ENCODE measurements at places on chromosomes 2 and 18. TPM values are rescaled to one million over a fixed set of nuclear protein-coding genes. Genes with fewer than 3 reads are reported as not detected.

NETO1 gene
- total RNA-seq: 15.9 TPM

ARHGAP25 gene
- 4.1 TPM for total RNA-seq

NT5C1B gene
- not detected for total RNA-seq

ST8SIA5 gene
- 0.52 TPM for total RNA-seq

RGPD4 gene
- total RNA-seq: not detected

WDR35 gene
- total RNA-seq: 15.4 TPM

SYT4 gene
- 1.3 TPM for total RNA-seq

ANKRD29 gene
- 2.9 TPM for total RNA-seq

DNA sequence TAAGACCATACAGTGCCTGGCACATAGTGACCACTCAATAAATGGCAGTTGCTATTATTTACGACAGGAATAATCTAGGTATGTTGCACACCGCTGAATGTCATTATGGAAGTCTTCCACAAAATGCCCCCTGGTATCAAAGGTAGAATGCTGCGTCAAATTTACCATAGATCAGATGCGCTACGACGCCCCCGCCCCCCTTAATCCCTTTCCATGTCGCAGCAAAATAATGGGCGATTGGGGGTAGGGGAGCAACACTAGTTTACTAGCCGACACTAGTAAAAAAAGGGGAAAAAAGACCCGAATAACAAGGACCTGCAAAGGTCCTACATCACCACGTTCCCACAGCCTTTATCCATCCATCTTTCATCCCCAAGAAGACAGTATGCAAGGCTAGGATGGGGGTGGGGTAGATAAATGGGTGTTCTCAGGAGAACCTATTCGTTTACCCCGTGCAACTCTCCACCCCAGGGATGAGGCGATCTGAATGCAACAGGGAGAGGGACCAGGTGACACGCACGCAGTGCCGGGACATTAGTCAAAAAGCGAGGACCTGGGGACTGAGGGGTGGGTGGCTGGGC lies 455 bp downstream of the PREPL start:
- DNase-seq: peak; percentile 4

GRCh38 chr18:9885170-9886004 lies at the start of gene TXNDC2:
TXNDC2 (plus strand) TSS chr18:9885973; CDS start chr18:9886681, 708 bp downstream.
- no peak for DNase-seq

DNA sequence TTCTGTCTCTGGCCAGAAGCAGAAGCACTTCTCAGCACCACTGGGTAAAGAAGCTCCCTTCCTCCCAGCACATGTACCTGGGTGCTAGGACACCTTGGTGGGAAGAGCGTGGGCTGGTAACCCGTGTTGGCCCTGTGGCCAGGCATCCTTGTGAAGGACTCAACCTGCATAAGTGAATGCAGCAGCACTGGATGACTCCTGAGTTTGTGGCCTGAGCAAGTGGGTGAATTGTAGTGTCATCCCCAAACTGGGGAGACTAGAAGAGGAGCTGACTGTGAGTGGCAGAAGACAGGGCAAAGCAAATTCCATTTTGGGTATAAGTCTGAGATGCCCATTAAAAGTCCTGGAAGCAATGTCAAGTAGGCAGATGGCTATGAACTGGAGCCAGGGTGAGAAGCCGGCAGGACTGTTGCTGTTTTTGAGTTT lies 63.4 kb downstream of the STAT1 start:
- DNase-seq: no peak

DNA sequence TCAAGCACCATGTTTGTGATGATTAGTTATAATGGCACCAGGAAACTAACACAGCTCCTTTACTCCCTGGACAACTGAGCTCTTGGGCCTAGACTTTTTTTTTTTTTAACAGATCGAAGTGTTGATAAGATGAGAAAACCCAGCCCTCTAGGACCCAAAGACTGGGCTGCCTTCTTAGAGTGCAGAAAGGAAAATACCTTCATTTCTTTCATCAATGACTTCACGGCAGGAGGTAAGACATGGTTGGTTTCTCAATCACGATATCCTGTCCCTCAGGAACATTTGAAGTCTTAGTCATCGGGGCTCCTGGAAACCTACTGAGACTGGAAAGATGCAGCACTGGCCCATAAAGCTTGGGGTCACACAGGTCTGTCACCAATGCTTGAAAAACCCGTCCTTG lies 84.7 kb downstream of the TNFRSF11A start:
- DNase-seq: no peak

GRCh38 chr2:105454801-105455485 lies 56.1 kb upstream of the FHL2 start:
- peak; percentile 65 for DNase-seq

- no peak for DNase-seq
Measured at GRCh38 chr2:191318037-191318728, 73.0 kb downstream of the MYO1B start.

- no peak for DNase-seq
Measured at GRCh38 chr2:218082586-218083351, 13.7 kb downstream of the RUFY4 start.

DNA sequence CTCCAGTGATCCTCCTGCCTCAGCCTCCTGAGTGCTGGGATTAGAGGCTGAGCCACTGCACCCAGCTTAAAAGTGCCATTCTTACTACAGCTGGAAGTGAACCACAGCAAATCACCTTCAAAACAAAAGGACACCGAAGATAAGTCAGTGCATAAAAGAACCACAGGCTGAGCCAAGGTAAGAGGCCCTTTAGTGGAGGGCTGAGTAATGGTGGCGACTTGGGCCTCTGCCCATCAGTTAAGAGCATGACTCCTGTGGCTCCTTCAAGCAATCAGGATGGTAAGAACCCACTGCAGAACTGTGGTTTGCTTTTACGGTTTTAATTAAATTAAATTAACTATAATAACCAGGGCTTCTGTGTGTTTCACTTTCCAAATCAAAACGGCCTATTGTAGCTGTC lies 75.1 kb downstream of the CTAGE1 start:
- no peak for DNase-seq

DNA sequence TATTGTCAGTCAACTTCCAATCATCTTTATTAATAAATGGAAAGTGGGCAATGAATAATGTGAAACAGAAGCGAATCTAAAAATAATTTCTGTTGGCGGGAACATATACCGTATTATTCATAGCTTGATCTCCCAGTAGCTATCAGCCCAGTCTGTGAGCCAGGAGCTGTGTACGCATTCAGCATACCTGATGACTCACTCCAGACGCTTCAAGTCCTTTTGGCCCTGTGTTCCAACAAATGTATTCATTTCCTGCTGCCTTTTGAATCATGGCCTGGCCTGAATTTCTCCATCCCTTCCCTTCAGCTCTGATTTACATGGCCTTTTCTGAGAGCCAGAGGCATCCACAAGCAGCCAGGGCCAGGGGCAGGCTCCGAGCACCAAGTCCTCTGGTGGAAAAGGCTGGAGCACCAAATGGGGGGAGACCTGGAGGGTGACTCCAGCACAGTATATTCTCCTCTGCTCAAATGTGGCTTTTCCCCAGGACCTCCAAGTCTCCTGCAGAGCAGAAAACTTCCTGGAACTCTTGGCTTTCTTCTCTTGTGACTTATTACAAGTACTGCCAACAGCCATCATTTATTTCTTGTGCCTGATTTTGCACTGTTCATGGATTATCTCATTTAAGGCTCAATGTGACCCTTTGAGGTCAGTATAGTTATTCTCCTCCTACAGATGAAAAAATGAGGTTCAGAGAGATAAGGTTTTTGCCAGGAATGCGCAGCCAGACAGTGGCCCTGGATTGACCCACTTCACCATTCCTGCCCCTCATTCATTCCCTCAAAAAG lies 108.7 kb downstream of the EN1 start:
- no peak for DNase-seq

All from H7 (cell line).